ENCODE measurements at places on chromosomes 1 and 21. TPM values are rescaled to one million over a fixed set of nuclear protein-coding genes. Genes with fewer than 3 reads are reported as not detected.
A peak's percentile ranks its signal among the peaks of the same experiment; 100 is the strongest.

DNA sequence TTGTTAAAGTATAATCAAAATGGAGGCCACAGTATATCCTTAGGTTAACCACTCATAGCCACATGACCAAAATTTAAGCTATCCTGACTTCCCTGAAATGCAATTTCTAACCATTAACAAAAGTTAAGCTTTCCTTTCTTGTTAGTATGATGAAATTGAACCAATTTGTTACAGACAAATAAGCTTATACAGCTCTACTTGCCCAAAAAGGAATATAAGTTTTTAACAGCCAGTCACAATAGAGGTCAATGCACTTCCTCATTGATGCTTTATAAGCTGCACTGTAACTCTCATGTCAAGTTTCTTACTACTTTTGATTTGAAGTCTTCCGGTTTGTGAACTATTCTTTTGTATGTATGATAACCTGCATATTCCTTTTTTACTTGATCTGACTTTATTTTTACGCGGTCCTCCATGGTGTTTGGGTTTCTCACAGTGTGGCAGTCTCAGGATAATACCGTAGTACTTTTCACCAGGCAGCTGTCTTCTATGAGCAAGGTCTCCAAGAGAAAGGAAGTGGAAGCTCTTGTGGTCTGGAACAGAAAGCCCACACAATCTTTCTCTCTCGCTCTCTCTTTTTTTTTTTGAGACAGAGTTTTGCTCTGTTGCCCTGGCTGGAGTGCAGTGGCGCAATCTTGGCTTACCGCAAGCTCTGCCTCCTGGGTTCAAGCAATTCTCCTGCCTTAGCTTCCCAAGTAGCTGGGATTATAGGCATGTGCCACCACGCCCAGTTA is 331.6 kb downstream of the SRGAP2C start:
- DNase-seq: no peak

- DNase-seq: no peak
Observed at GRCh38 chr1:35505911-35506798, 51.0 kb downstream of the KIAA0319L start.

Gene S100B
- polyA plus RNA-seq: 549 TPM

GRCh38 chr1:156540955-156541354 is 31.4 kb downstream of the IQGAP3 start:
- no peak for DNase-seq

Gene SDE2
- 8.5 TPM for polyA plus RNA-seq

Gene CELA3A
- polyA plus RNA-seq: not detected

- no peak for DNase-seq
Observed at GRCh38 chr21:30733026-30733425, 14.0 kb downstream of the KRTAP21-2 start.

DNA sequence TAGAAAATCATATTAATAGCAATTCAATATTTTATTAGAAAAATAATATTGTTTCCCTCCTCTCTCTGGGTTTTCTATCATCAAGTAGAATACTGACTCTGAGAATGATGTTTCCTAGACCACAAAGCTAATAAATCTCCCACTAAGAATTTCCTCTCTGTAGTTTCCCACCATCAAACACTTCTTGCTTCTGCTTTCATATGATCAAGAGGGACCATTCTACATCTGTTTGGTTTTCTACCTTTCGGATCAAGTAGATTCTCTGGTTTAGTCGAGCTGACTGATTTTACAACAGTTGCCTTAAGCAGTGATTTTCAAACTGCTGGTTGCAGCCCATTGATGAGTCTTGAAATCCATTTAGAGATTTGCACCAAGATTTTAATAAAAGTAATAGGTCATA is 240.2 kb upstream of the PTBP2 start:
- DNase-seq: no peak

Gene LRRN2
- 9.2 TPM for polyA plus RNA-seq

GRCh38 chr1:95503278-95504030 is 269.4 kb downstream of the RWDD3 start:
- DNase-seq: peak; percentile 32

- no peak for DNase-seq
Observed at GRCh38 chr1:221630236-221630635, 111.7 kb downstream of the DUSP10 start.

Gene TMEM240
- 33.9 TPM for polyA plus RNA-seq

- DNase-seq: no peak
Observed at GRCh38 chr1:156342166-156342955, 4.0 kb downstream of the TSACC start.

Gene SLC16A4
- polyA plus RNA-seq: 2.4 TPM

Gene NFIA
- polyA plus RNA-seq: 4.1 TPM

DNA sequence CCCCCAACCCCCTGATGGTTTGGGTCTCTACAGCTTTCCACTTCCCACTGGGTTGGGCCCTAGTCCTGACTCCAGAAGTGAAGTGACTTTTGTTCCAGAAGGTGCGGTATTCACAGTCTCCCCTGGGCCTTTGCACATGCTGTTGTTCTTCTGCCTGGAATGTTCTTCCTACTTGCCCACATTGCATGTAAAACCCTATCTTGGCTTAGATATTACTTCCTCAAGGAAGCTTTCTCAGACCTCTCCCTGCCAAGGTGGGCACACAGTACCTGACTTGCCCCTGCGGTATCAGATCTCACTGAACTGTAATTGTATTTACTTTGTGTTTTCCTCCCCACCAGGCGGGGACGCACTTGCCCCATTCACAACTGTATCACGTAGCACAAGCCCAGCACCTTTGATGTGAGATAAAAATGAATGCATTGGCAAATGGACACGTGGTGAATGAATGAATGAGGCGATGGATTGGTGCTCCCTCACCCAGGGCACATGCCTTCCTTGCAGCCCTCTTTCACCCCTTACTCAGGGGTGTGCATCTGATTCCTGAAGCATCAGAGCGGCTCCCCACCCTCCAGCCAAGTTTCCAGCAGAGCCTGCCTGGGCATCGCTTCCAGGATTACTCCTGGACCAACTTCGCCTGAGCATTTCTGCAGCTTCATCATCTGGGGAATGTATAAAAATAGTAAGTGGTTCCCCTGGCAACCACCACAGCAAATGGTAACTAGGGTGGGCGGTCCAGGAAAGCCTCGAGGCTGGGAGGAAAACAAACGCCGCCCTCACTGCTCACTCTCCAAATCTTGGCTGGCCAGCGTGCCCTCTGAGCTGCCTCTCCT is 19.8 kb downstream of the NENF start:
- DNase-seq: peak; percentile 87

Gene DCDC2B
- not detected for polyA plus RNA-seq

All from brain (organoid and tissue), 16 donors.